CD4-positive, alpha-beta T cell treated with Interleukin-4 for 1 hour (primary cell): ENCODE measurements at places on chromosomes 2 and 18.

GRCh38 chr2:55106148-55106547 lies 55.9 kb upstream of the RTN4 start:
- DNase-seq, result no peak

- DNase-seq, result no peak
Observed at GRCh38 chr2:99747842-99748241, 258.0 kb upstream of the REV1 start.

DNA sequence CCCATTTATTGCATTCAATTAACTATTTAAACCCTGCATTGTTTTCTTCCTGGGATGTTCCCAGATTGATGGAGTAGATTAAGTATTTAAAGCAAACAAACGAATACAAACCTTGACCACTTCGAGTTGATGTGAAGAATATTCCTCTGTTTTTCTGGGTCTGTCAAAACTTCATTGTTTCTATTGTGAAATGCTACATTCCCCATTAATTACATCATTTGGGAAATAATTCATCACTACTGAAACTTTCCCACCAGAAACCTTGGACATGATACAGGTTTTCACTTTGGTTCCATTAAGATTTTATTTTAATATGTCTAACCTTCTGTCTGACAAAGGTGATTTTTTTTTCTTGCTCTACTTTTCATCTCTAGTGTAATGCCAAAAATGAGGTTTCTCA lies 365.1 kb upstream of the ETAA1 start:
- no peak for DNase-seq

- DNase-seq, result no peak
Observed at GRCh38 chr2:100704711-100705110, 115.2 kb upstream of the NPAS2 start.
